HFFc6 (cell line): ENCODE measurements at places on chromosomes 11 and 22. TPM values are rescaled to one million over a fixed set of nuclear protein-coding genes. Genes with fewer than 3 reads are reported as not detected.

Gene SLC37A2
- 2.2 to 3.5 TPM (median 2.3 TPM) in 3 replicates for total RNA-seq

Gene PRPF19
- total RNA-seq, result 78.2 and 95.1 TPM in 2 replicates

Gene FREY1
- 0.38 to 0.99 TPM (median 0.69 TPM) in 3 replicates for total RNA-seq

Gene PGA5
- total RNA-seq, result not detected in 3 replicates

Gene MCAT
- total RNA-seq, result 14.8 to 18.3 TPM (median 15.1 TPM) in 3 replicates

Gene LRRC74B
- not detected in 3 replicates for total RNA-seq

Gene CDC45
- 7.7 to 18.2 TPM (median 14.5 TPM) in 3 replicates for total RNA-seq

Gene SLC22A6
- total RNA-seq, result not detected in 2 replicates

Gene PKNOX2
- total RNA-seq, result not detected in 3 replicates

Gene GGTLC2
- not detected in 3 replicates for total RNA-seq

Gene C1QTNF5
- 8.6 to 14.8 TPM (median 13.0 TPM) in 3 replicates for total RNA-seq

Gene SLC22A24
- not detected in 2 replicates for total RNA-seq

Gene PLA2G6
- 5.0 and 5.7 TPM in 2 replicates for total RNA-seq

DNA sequence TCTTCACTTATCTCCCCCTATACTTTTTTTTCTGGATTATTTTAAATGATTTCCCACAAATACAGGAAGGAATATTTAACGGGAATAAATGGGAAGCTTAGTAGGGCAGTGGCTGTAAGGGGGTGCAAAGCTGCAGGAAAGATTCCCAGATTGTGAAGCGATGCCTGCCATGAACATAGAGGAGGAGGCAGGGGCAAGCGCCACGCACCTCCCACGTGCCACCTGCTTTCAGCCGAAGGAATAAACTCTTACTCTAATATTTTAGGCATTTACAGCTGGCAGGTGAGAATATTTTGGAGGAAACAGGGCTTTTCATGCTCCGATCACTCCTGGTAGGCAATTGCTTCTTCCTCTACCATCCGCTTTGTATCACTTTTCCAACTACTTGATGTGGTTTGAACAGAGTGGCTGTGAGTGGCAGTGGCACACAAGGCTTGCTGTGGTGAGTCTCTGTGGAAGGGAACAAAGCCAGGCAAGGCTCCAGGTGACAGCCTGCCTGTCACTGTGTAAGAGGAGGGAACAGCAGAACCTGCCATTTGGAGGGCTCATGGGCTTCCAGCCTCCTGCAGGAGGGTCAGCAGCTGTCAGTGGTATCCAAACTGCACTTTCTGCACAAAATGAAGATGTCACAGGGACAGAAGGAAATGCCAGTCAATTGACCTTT, 54.5 kb upstream of the PLET1 start:
- DNase-seq, result no peak

DNA sequence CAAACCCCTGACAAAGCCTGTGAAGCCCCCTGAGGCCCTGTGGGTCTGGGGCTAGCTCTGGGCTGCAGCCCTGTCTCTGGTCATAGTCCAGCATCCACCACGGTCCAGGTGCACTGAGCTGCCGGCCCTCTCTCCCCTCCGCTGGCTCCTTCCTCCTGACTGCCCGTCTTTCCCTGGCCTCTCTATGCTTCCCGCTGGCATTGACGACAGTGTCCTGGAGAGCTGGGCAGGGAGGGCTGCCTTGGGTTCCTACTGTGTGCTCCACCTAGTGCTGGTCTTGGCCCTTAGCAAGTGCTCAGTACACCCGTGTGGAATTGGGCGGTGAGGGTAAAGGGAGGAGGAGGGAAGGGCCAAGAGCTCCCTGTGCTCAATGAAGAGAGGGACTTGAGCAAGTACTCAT, 868 bp upstream of the MYEOV start:
- DNase-seq, result no peak

- DNase-seq, result no peak
These were observed 229.0 kb downstream of the BLID start for GRCh38 chr11:121886996-121887395.

- DNase-seq, result no peak
These were observed 1.3 kb downstream of the TMEM86A start for GRCh38 chr11:18699848-18700261.

GRCh38 chr11:61058583-61059259, 43.6 kb upstream of the CD5 start:
- no peak for DNase-seq

- no peak for DNase-seq
These were observed 178.5 kb downstream of the SPON1 start for GRCh38 chr11:14140991-14141390.

GRCh38 chr11:28038775-28039174, 69.2 kb downstream of the KIF18A start:
- no peak for DNase-seq

DNA sequence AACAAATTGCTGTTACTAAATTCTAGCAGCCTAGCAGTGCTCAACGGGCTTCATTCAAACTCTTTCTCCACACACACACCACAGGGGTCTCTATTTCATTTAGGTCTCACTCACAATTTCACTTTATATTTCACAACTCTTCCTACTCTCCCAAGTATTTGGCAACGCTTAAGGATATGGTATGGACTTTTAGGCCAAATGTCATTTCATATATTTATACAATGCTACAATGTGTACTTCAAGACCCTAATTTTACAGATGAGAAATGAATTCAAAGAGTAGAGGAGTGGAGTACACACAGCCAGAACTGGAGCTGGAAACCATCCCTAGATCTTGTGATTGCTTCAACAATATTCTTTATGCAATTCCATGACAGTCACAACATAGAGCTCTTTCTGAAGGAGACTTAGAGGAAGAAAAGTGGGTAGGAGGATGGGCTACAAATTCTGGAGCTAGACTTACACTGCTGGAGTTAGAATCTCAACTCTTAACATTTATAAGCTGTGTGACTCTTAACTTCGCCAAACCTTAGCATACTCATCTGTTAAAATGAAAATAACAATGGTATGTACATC, 2.5 kb upstream of the MS4A13 start:
- no peak for DNase-seq

DNA sequence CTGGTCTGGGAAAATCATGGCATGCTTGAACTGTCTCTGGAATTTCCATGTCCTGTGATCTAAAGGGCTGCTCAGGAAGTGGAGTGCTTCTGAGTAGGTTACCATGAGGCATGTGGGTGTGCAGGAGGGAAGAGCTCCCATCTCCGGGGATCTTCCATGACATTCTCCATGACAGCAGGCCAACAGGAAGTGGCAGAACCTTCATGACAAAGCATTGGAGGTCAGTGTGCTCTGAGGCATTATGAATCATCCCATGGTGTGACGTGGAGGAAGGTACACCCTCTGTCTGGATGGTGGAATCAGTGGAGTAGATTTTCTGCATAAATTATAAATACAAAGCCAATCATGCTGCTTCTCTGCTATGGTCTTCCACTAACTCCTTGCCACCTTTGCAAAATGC, 139.6 kb upstream of the E2F8 start:
- DNase-seq, result peak; percentile 89

- DNase-seq, result no peak
These were observed 4.6 kb downstream of the IGHMBP2 start for GRCh38 chr11:68908273-68908672.
